Activated CD4-positive, alpha-beta T cell treated with anti-CD3 and anti-CD28 coated beads for 1 hour (primary cell): ENCODE measurements at places on chromosomes 1 and 21.
A peak's percentile ranks its signal among the peaks of the same experiment; 100 is the strongest.

GRCh38 chr1:200435200-200435780, 25.5 kb upstream of the ZNF281 start:
- no peak for DNase-seq

- peak; percentile 45 for DNase-seq
Measured at GRCh38 chr1:230104395-230105244, 37.6 kb downstream of the GALNT2 start.

DNA sequence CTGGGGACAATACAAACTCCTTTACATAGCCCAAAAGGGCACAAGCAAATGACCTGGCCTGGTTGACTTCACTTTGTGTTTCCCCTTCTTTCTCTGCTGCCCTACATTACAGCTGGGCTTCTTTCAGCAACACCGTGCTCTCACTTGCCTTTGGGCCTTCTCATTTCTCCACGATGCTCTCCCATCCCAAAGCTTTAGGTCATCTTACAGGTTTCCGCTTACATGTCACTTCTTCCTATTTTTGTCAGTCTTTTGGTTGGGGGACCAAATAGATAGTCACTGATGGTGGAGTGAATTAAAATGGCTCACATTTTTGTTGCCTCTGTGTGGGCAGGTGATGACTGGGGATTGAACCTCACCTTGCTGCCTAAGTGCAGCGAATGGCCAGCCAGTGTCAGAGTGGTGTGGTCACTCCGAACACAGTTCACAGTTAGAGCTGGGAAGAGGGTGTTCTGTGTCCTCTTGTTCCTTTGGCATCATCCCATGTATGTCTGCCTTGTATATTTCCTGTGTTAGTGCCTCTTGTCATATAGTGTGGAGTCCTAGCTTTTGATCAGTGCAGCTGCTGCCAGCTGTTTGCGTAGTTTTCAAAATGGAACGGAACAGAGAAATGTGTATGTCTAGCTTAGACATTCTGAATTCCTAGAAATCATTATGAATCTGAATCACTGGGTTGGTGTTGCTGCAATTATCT, 134.8 kb downstream of the NOS1AP start:
- DNase-seq, result no peak

DNA sequence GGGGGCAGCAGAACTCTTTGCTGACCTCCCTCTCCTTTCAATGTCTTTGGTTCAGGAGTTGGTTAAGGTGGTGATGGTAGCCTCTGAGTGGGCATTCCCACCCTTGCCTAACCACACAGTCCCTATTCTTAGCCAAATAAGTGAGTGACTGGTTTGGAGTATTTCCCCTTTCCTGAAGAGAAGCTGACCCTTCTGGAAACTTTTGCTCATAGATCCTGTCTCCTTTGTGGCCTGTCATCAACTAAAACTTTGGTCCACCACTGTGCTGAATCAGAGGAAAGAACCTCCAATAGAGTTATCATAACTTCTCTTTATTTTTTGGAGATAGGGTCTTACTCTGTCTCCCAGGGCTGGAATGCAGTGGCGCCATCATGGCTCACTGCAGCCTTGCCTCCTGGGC, 31.1 kb downstream of the C1orf21 start:
- no peak for DNase-seq

DNA sequence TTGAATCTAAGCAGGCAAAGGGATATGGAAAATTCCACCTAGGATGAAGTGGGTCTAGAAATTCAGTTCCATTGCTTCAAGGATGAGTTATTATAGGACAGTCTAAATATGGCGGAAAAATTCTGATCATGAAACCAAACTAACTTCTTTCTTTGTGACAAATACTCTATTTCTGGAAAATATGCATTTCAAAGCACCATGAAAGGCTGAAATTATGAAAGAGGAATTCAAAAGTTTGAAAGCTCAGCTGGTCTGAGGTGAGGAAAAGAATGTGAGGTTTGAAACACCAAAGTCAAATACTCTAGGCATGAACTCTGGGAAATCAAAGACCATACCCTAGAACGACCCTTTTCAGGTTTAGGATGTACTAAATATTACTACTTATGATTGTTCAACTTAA, 36.4 kb upstream of the COL11A1 start:
- DNase-seq, result no peak

DNA sequence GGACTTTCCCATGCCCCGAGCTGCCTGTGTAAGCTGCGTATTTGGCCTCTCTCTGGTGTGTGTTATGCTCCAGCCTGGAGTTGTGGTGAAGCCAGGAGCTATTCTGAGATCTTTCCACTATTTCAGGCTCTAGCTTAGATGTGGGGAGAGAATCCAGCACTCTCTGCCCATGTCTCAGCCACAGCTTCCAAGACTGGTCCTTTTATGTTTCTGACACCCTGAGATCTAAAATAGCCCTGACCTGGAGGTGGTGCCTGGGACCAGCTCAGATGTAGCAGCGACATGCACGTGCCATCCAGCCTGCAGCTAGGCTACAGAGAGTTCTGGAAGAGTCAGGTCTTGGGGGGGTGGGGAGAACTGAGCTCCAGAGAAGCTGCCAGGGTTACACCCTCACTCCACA, 76.5 kb downstream of the TENT5C start:
- no peak for DNase-seq

DNA sequence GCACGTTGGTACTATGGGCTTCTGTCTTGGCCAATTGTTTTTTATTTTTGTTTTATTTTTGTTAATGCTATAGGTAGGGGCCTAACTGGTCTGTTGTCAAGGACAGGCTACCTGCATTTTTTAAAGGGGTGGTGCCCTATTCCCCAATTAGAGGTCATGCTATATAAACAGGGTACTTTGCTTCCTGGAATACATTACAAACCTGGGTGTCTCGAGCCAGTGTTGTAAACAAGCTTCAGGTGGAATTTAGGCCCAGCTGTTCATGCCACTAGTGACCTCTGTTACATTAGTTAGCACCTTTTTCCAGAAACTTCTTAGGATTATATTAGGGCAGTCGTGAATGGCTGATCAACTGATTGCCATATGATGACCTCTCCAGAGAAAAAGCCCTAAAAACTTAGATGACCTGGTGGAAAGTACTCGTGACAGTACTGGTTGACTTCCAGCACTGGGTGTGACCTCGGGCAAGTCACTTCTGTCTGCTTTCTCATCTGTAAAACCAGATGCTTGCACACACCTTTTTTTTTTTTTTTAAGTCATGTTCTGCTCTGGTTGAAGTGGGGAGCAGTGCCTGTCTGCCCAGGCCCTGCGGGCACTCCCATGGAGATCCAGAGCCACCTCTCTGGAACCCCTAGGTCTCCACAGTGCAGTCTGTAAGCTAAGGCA, 46.5 kb downstream of the ELK4 start:
- no peak for DNase-seq

DNA sequence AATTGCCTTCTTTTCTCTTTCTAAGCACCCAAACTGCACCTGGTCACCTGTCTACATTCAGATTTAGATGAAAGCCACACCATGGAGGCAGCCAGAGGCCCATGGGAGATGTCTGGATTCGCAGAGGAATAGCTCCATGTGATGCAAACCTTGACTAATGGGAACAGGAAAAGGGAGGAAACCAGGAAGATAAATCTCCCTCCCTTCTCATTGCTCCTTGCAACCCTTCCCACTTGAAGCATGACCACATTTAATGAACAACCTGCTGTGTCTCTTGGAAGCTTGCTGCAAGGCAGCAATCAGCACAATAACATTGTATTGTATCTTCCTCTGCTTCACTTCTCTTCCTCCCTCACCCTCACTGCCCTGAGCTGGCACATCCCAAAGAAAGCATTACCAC, 42.6 kb upstream of the KLF17 start:
- no peak for DNase-seq

- DNase-seq, result no peak
Measured at GRCh38 chr1:177274687-177275211, 104.0 kb downstream of the BRINP2 start.

GRCh38 chr1:214329470-214330220, 48.7 kb downstream of the SMYD2 start:
- DNase-seq, result no peak

DNA sequence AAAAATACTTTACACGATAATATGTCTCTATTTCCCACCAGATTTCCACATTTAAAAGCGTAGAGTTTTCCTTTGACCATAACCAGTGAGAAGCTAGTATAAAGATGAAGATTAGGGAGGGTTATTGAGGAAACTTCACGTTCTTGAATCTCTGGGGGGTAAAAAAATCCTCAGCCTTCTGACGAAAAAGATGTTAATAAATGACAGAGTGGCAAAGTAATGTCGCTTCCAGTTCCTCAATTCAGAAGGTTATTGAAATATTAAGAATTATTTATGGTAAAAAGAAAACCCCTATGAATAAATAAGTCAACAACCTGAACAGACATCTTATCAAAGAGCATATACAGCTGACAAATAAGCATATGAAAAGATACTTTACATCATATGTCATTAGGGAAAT, 241.0 kb downstream of the GPATCH2 start:
- no peak for DNase-seq

GRCh38 chr1:167517535-167518330, 596 bp downstream of the CD247 start:
- DNase-seq, result peak; percentile 83

DNA sequence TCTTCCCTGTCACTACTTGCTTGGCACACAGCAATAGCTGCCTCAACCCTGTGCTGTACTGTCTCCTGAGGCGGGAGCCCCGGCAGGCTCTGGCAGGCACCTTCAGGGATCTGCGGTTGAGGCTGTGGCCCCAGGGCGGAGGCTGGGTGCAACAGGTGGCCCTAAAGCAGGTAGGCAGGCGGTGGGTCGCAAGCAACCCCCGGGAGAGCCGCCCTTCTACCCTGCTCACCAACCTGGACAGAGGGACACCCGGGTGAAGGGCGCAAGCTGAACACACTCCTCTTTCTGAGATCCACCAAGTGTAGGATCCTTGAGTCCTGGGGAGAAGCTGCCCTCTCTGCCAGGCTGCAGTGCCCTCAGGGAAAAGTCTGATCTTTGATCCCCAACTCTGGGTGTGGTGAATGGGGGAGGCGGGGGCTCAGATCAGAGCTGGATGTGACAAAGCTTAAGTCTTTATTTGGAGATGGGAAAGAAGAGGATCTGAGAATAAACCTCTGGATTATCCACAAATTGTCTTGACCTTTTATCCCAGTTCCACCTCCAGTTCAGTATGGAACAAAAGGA, 1.2 kb downstream of the RXFP4 start:
- DNase-seq, result no peak

GRCh38 chr1:26530895-26531598, 1.5 kb downstream of the RPS6KA1 start:
- no peak for DNase-seq

GRCh38 chr21:31647650-31648049, 11.8 kb upstream of the SOD1 start:
- no peak for DNase-seq

GRCh38 chr21:34077888-34078287, 4.5 kb downstream of the MRPS6 start:
- no peak for DNase-seq

- DNase-seq, result no peak
Measured at GRCh38 chr21:15894596-15894995, 164.8 kb downstream of the USP25 start.

GRCh38 chr1:26961826-26962225, 1.6 kb upstream of the KDF1 start:
- DNase-seq, result no peak

GRCh38 chr1:150138044-150138443, 11.7 kb upstream of the PLEKHO1 start:
- DNase-seq, result no peak

- peak; percentile 52 for DNase-seq
Measured at GRCh38 chr1:18951818-18952391, 4.6 kb downstream of the IFFO2 start.

DNA sequence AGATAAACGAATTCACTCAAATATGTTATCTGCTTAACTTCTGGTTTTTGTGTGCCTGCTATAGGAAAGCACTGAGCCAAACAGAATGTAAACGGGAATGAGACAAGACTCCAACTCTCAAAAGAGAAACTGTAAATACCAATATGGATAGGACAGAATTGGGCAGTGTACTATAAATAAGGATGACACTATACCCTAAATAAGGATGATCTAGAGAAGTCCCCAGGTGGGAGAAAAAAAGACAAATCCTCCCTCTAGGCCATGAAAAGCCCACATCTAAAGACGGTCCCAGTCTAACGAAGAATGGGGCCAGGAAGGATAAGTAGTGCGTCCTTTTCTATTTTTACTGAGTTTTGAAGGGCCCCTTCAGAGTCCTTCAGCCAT, 1.5 kb upstream of the GABPB2 start:
- DNase-seq, result no peak

DNA sequence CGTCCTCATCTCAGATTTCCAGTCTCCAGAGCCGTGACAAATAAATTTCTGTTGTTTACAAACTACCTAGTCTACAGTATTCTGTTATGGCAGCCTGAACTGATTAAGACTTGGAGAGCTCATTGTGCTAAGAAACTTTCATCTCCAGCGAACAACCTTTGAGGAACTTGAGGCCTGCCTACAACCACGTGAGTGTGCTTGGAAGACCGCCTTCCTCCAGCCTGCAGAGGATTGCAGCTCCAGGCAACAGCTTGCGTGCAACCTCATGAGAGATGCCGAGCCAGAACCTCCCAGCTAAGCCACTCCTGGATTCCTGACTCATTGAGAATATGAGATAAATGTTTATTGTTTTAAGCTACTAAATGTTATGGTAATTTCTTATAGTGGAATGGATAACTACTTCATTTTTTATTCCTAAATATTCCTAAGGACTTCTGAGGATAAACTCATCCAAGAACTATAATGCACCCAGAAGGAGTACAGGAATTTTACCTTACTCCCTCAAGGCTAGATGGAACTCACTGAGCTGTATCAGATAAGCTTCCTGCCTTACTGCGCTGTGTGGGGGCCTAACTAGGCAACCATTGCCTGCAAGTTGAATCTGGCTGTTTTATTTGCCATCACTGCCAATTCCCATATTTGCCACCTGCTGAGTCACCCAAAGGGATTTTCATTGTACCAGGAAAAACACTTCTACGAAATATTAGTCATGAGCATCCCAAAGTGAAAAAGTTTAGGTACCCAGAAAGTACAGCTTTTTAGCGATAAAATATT, 17.6 kb downstream of the FAM177B start:
- no peak for DNase-seq

DNA sequence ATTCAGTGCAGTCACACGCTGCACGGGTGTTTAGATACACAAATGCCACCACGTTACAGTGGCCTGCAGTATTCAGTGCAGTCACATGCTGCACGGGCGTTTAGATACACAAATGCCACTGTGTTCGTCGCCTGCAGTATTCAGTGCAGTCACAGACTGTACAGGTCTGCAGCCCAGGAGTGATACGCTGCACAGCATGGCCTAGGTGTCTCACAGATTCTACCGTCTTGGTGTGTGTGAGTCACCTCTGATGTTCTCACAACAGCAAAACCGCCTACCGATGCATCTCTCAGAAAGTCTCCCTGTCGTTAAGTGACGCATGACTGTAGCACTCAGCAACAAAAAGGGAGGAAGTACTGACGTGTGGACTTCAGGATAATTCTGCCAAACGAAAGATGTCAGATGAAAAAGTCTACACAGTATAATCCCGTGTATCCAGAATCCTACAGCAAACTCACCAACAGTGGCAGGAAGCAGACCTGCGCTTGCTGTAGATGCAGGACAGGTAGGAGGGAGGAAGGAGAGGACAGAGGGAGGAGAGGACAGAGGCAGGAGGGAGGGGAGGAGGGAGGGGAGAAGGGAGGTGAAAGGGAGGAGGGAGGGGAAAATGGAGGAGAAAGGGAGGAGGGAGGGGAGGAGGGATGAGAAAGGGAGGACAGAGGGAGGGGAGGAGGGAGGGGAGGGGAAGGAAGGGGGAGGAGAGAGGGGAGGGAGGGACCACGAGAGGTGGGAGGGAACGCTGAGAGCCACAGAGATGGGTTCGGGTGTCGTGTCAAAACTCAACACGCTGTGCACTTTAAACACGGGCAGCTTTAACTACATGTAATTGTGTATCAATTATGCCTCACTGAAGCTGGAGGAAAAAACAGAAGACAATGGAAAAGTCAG, 36.3 kb upstream of the PCBP3 start:
- DNase-seq, result peak; percentile 50
